Activated CD8-positive, alpha-beta memory T cell treated with anti-CD3 and anti-CD28 coated beads, Interleukin-2, amount 10 ng/mL, durations not matched to agents 7 days and 5 days (primary cell): ENCODE measurements at places on chromosomes 7 and 10. TPM values are rescaled to one million over a fixed set of nuclear protein-coding genes. Genes with fewer than 3 reads are reported as not detected.

GRCh38 chr10:103843045-103843444 is 12.3 kb downstream of the SH3PXD2A start:
- DNase-seq: no peak

OR2A42 gene
- not detected for total RNA-seq

DNA sequence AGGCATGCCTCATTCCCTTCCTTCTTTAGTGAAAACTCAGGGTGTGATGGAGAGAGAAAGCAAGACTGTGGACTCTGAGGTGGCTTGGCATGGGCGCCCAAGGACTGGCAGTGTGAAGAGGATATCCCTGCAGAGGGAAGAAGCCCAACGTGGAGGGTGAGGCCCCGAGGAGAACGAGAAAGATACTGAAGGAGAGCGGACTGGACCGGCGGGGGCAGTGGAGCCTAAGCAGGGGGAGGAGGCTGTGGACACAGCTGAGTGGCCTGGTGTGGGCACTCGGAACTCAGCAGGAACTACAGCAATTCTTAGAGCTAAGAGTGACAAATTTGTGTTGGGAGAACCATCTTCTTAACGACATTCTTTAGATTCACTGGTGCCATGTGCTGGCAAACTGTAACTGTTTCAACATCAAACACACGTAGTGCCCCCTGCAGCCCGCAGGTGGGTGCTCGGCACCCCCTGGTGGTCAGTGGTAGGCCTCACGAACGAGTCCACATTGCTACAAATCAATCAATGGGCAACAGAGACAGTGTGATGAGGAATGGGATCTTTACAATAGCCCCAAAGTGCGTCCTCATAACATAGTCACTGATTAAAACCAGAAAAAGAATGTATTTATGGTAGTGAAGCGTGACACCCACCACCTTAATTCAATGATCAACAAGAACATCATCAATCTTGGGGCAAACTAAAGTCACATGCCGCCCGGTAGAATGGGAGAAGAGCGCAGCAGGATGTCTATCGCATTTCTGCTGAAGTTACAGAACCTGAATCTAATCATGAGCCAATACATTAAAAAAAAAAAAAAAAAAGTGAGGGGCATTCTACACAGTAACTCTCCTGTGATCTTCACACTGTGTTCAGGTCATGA is 2.0 kb upstream of the SFTPA1 start:
- peak; percentile 75 for DNase-seq

ATOH7 gene
- total RNA-seq: not detected

DNA sequence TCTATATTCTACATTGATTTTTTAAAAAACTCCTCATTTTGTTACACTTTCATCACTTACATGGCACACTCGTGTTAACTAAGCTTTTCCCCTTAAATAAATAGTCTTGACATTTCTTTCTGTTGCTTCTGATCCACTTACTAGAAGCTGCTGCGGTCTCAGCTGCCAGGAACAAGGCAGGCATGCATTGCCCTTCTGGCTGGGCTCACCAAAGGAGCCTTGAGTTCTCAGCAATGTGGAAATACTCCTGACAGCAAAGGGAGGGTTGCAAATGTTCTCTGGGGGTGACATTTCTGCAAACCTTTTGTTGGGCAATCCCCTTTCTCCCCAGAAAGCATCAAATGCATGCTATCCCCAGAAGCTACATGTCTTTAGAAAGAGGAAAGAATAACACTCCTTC is 350.1 kb downstream of the PRPF18 start:
- DNase-seq: no peak

DNA sequence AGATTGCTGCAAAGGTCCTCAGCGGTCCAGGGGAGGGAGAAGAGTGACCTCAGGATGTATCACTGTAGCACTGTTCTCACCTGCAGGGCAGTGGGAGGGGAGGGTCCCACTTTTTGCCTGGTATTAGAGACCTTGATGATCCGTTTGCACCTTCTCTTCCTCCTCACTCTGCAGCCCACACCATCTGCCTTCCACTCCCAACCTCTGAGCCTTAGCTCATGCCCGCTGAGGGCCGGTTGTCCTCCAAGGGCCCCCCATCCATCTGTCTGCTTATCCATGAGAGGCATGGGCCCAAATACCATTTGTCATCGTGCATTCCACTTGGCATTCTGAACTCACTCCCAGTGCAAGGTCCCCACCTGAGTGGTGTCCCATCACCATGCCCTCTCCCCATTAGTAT is 64.6 kb upstream of the PCBD1 start:
- DNase-seq: no peak
